ENCODE measurements at places on chromosomes 13 and 19. TPM values are rescaled to one million over a fixed set of nuclear protein-coding genes. Genes with fewer than 3 reads are reported as not detected.

The ZNF90 gene
- total RNA-seq = 1.1 TPM

The COX7A1 gene
- total RNA-seq = 17.6 TPM

The LILRB2 gene
- not detected for total RNA-seq

The TRAPPC5 gene
- total RNA-seq = 125 TPM

The APOC1 gene
- total RNA-seq = 28.8 TPM

The BRME1 gene
- 0.09 TPM for total RNA-seq

The KLF16 gene
- total RNA-seq = 7.6 TPM

The KLK14 gene
- total RNA-seq = not detected

The FUT3 gene
- not detected for total RNA-seq

All from pericardium fibroblast (primary cell).